ENCODE measurements at places on chromosomes 11 and 22.

GRCh38 chr11:6219359-6219758, 14.0 kb downstream of the C11orf42 start:
- no peak for DNase-seq

GRCh38 chr11:122976061-122976733, 5.4 kb downstream of the BSX start:
- no peak for DNase-seq

GRCh38 chr11:4095509-4096230, 1.1 kb downstream of the RRM1 start:
- DNase-seq, result no peak

DNA sequence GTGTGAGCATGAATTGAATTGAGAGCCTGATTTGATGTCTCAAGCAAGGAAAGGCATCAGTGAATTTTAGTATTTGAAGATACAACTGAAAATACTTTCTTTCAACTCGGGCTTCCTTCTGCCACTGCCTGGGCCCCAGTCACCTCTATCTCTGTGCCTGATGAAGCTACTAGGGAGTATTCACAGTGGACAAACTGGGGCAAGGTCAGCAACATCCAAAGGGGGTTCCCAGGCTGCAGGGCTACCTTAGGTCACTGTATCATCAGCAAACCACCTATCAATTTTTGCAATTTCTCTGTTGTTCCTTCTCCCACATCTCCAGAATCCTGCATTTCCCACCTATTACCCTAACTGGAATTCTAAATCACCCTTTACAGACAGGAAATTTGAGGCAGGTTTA, 10.2 kb downstream of the PRAME start:
- no peak for DNase-seq

DNA sequence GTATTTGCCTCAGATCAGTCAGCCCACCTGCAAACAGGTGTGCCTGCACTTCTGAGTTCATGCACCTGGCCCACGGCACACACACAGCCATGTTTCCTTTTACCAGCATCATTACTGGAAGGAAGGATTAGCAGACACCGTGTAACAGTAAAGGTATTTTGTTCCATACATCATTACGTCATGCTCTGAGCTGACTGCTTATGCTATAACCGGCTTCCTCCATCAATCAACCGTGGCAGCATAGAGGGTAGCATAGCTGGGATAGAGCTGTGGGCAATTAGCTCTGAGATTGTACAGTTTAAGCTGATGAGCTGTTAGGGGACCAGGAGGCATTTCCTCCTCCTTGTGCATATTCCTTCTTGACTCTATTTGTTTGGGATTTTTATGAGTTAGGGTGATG, 102.4 kb downstream of the ME3 start:
- no peak for DNase-seq

- DNase-seq, result no peak
Measured at GRCh38 chr11:76667856-76668255, 2.7 kb downstream of the LRRC32 start.

- no peak for DNase-seq
Measured at GRCh38 chr11:120205596-120206161, 5.2 kb upstream of the OAF start.

GRCh38 chr11:122202951-122203456, 87.0 kb upstream of the BLID start:
- DNase-seq, result no peak

DNA sequence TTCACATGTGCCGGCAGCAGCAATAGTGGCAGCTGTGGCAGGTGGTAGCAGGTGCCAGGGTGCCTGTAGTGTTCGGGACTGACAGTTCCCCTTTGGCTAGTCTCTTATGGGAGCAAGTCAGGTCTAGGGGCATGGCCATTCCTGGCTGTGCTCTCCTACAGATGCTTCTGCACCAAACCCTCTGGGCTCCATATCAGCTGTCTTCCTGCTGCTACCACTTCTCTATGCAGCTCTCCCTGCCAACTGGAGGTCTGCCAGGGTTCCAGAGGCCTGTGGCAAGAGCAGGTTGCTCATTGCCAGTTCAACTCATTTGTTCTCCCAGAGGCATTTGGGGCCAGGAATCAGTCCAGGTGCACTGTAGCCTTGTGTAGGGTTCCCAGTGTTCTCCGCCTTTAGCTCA, 473.7 kb downstream of the JRKL start:
- no peak for DNase-seq

DNA sequence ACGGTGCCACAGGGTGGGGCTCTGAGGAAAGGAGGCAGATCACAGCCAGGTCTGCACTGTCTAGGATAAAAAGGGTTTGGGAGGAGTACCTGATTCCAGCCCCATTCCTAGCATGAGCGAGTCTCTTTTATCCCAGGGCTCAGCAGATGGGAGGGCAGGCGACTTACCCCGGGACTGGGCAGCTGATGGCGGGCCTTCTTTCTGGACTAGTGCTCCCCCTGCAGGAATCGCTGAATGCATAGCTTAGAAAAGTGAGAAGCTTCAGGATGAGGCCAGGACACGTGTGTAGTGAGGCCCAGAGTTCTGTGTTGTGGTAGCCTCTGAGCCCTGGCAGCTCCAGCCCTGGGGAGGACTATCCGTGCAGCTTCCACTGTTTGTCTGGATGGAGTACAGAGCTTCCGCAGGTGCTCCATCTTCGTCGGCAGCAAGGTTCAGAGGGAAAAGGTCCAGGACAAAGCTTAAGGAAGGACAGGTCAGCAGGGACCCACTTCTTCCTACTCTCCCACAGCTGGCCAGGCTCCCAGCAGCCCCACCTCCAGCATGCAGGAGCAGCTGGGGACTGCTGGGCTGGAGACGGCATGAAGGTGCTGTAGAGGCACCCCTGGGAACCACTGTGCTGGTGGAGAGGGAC, 30.4 kb downstream of the COMMD9 start:
- peak; percentile 34 for DNase-seq

DNA sequence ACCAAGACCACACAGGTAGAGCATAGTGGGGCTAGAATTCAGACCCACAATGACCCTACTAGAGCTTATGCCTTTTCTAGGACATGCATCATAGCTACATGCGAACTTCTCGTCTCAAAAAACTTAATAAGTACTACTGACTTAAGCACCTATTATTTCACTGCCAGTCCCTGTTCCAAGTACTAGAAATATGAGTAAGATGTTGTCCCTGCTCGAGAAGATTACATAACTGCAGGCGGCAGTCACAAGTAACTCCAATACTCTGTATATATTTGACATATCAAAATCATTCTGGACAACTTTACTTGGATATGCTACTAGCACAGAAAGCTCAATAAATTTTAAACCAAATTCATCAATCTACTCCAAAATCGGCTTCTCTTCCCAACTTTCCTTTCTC, 235.0 kb downstream of the TTC28 start:
- no peak for DNase-seq

GRCh38 chr11:92550411-92550810, 325.8 kb downstream of the FAT3 start:
- DNase-seq, result no peak

DNA sequence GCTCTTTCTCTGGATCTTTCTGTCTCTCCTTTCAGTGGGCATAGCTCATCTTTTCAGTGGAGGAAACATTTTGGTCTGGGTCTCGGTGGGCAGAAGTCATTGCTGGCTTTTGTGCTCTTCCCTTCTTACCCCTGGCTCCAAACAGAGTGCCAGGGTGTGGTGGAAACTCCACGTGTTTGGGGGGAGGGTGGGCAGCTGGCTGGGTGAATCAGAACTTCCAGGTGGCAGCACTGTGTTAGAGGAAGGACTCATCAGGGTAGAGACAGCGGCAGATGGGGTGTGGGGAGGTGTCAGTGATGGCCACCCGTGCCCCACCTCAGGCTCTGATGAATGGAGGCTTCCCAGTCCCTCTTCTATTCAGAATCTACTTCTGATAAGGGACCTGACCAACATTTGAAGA, 114.0 kb downstream of the GRIK4 start:
- no peak for DNase-seq

DNA sequence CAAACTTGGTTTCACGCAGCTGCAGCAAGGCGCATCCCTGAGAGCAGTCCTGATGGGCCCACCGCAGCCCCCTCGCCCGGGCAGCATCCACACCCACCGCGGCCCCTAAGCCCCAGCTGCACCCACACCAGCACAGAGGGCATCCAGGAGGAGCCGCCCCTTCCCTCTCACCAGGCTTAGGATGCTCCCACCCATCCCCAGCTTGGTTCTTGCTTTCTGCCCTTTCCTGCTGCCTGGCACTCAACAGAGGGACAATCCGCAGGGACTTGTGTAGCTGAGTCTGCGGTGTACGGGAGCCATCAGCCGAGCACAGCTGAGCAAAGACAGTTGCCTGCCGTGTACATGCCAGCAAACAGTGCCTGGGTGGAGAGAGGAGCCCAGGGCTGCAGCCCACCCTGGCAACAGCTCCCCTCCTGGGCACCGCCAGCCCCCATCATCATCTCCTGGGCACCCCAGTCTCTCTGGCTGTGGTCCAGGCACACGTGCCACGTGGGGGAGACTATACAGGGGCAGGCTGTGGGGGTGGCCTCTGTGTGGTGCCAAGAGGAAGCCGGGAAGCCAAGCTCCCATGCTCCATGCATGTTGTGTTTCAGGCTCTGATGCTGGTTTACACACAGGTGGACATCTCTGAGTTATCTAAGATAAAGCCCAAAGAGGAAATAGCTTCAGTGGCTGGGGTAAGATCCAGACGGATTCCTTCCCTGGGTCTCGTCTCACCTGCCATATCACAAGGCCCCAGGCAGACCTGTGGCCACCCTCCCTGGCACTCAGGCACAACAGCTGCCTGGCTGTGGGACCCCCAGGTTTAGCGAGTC, 36.0 kb upstream of the GNB1L start:
- DNase-seq, result no peak

- DNase-seq, result no peak
Measured at GRCh38 chr11:35334385-35335090, 84.8 kb downstream of the SLC1A2 start.

GRCh38 chr11:110829873-110830272, 117.6 kb upstream of the ARHGAP20 start:
- DNase-seq, result no peak

- no peak for DNase-seq
Measured at GRCh38 chr11:74739546-74740270, 8.5 kb upstream of the CHRDL2 start.

- DNase-seq, result no peak
Measured at GRCh38 chr11:76601724-76602123, 68.8 kb downstream of the LRRC32 start.

- DNase-seq, result no peak
Measured at GRCh38 chr11:65502274-65502554, 3.4 kb downstream of the MALAT1 start.

DNA sequence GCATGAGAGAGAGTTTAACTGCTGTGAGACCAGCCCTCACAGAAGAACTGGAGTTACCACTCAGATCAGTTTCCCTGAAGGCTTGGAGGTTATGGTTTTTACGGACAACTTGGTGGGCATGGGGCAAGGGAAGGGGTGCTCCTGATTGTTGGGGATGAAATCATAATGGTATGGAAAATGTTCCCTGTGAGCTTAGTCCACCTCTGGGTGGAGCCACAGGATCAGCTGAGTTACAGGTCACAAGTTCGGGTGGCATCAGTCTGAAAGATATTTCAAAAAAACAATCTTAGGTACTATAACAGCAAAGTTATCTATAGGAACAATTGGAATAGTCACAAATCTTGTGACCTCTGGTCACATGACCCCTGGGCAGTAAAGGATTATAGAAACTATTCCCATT, 162.9 kb downstream of the DLG2 start:
- DNase-seq, result no peak

DNA sequence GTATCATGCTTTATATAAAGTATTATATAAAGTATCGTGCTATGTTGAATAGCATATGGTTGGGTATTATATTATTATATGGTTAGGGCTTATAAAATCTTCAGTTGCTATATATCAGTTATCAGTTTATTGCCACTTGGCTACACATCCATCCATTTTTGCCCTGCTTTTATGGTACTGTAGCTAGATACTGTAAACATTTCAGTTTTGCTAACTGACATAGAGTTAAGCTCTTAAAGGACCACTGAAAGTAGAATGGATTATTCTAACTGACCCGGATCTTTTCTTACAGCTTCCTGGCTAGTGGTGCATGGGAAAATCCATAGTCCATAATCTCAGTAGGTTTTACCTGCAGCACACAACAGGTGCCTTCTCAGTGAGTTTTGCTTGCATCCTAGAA, 405.3 kb upstream of the LUZP2 start:
- no peak for DNase-seq

DNA sequence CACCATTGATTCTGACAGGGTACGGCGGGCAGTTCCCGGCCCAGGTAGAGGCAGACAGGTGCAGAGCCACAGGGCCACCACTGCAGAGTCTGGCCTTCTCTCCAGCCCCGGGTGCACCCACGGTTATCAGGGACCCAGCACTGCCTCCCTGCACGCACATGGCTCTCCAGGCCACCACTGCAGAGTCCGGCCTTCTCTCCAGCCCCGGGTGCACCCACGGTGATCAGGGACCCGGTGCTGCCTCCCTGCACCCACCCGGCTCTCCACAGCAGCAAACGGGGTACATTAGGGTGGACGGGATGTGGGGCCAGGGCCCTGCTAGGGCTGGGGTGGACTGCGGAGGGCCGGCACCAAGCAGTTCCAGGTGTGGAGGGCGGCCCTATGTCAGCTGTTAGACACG, 272.9 kb downstream of the BRD1 start:
- DNase-seq, result no peak

GRCh38 chr22:31250740-31251600, 38.9 kb downstream of the LIMK2 start:
- DNase-seq, result no peak

- no peak for DNase-seq
Measured at GRCh38 chr22:50605002-50605612, 4.5 kb downstream of the MAPK8IP2 start.

DNA sequence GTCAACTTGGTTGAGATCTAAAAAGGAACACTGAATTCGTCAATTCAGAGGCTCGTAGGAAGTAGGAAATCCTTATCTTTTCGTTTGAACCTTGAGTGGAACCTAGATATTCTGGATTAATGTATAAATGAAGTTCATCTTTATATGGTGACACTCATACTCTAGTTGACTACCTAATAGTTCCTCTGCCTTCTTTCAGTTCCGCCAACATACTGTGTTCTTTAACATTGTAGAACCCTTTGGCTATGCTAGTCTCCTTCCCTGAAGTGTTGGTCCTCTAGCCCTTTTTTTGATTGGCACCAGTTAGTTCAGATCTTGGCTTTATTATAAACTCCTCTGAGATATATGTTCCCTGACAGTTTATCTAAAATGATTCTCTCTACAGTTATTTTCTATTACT, 1.5 kb downstream of the ATM start:
- no peak for DNase-seq

- DNase-seq, result no peak
Measured at GRCh38 chr11:128488471-128488870, 98.9 kb downstream of the ETS1 start.

GRCh38 chr22:46502440-46503175, 34.8 kb downstream of the CELSR1 start:
- no peak for DNase-seq

- no peak for DNase-seq
Measured at GRCh38 chr11:11724994-11725393, 103.2 kb upstream of the GALNT18 start.

DNA sequence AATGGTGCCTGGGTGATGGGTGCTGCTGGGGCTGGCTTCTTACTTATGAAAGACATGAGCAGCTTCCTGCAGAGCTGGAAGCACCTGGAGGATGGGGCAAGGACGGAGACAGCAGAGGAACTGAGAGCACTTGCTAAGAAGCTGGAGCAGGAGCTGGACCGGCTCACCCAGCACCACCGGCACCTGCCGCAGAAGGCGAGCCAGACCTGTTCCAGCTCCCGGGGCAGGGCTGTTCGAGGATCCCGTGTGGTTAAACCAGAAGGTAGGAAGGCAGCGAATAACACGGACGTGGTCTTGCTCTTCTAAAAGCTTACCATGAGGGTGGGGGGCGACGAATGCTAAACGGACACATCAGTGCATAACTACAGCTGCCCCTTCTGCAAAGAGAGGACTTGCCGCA, 9.3 kb downstream of the APOL5 start:
- DNase-seq, result no peak

All from glomerular endothelial cell (primary cell).